ENCODE measurements at places on chromosomes 5 and 9.

DNA sequence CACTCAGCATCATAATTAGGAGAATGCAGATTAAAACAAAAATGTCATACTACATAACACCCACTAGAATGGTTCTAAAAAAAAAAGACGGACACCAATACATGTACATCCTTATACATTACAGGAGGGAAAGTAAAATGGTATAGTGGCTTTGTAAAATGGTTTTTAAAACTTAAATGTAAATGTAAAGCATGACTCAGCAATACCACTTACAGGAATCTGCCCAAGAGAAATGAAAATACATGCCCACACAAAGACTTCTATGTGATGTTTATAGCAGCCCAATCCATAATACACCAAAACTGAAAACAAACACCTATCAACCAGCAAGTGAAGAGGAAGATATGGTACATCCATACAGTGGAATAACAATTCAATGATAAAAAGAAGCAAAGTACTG is 939.1 kb upstream of the ACO1 start:
- H3K4me1 ChIP-seq = no peaks in the 10 kb centered on the region
- no peaks in the 10 kb centered on the region for H3K36me3 ChIP-seq
- H3K27me3 ChIP-seq = no peaks in the 10 kb centered on the region
- DNase-seq = no peak
- no peak overlapping the region for H3K4me3 ChIP-seq
- no peak overlapping the region for H3K27ac ChIP-seq

- H3K27ac ChIP-seq = no peak overlapping the region
- no peaks in the 10 kb centered on the region for H3K36me3 ChIP-seq
- no peak for DNase-seq
- no peaks in the 10 kb centered on the region for H3K4me1 ChIP-seq
Measured at GRCh38 chr9:125732562-125732961, 14.6 kb upstream of the PBX3 start.

DNA sequence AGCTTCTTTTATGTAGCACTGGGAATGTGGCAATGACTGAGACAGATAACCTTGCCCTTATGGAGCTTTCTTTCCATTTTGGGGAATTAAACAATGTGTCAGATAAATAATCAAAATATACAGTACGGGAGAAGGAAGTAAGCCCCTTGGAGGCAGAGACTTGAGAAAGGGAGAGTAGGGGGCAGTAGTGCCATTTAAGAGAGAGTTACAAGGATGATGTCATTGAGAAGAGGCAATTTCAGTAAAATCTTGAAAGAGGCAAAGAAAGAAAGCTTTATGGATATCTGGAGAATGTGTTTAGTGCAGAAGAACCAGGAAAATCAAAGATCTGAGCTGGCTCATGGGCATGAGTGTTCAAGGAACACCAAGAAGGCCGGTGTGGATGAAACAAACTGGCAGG is 77.3 kb downstream of the KCTD16 start:
- no peaks in the 10 kb centered on the region for H3K27me3 ChIP-seq
- no peak overlapping the region for H3K27ac ChIP-seq
- no peak overlapping the region for H3K4me3 ChIP-seq

- no peak overlapping the region for H3K27ac ChIP-seq
- no peaks in the 10 kb centered on the region for H3K4me1 ChIP-seq
- H3K27me3 ChIP-seq = no peaks in the 10 kb centered on the region
- H3K4me3 ChIP-seq = no peak overlapping the region
- no peaks in the 10 kb centered on the region for H3K36me3 ChIP-seq
Measured at GRCh38 chr9:94927048-94927761, 200.7 kb downstream of the AOPEP start.

- H3K27ac ChIP-seq = no peak overlapping the region
- no peaks in the 10 kb centered on the region for H3K4me1 ChIP-seq
- no peak for DNase-seq
- no peaks in the 10 kb centered on the region for H3K27me3 ChIP-seq
- H3K36me3 ChIP-seq = no peaks in the 10 kb centered on the region
- no peak overlapping the region for H3K4me3 ChIP-seq
Measured at GRCh38 chr5:25579111-25579510, 934.3 kb upstream of the CDH10 start.

GRCh38 chr5:149223081-149223848 is 48.4 kb upstream of the AFAP1L1 start:
- no peaks in the 10 kb centered on the region for H3K4me1 ChIP-seq
- no peaks in the 10 kb centered on the region for H3K27me3 ChIP-seq
- H3K36me3 ChIP-seq = no peaks in the 10 kb centered on the region
- H3K27ac ChIP-seq = no peak overlapping the region

GRCh38 chr9:107588393-107588792 is 98.8 kb upstream of the KLF4 start:
- no peaks in the 10 kb centered on the region for H3K4me1 ChIP-seq
- no peak for DNase-seq
- H3K27me3 ChIP-seq = no peaks in the 10 kb centered on the region
- no peak overlapping the region for H3K4me3 ChIP-seq

DNA sequence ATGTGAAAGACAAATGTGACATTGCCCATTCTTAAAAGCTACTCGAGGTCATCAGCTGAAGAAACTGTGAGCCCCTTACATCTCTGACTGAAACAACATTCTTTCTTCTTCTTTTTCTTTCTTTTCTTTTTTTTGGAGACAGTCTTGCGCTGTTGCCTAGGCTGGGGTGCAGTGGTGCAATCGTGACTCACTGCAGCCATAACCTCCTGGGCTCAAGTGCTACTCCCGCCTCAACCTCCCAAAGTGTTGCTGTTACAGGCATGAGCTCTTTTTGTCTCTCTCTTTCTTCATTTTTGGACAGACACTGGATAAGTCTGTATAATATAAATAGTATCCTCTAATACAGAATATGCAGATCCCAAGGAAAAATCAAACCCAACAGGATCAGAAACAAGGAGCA is 263.7 kb upstream of the KLF9 start:
- H3K27ac ChIP-seq = no peak overlapping the region
- H3K4me3 ChIP-seq = no peak overlapping the region

DNA sequence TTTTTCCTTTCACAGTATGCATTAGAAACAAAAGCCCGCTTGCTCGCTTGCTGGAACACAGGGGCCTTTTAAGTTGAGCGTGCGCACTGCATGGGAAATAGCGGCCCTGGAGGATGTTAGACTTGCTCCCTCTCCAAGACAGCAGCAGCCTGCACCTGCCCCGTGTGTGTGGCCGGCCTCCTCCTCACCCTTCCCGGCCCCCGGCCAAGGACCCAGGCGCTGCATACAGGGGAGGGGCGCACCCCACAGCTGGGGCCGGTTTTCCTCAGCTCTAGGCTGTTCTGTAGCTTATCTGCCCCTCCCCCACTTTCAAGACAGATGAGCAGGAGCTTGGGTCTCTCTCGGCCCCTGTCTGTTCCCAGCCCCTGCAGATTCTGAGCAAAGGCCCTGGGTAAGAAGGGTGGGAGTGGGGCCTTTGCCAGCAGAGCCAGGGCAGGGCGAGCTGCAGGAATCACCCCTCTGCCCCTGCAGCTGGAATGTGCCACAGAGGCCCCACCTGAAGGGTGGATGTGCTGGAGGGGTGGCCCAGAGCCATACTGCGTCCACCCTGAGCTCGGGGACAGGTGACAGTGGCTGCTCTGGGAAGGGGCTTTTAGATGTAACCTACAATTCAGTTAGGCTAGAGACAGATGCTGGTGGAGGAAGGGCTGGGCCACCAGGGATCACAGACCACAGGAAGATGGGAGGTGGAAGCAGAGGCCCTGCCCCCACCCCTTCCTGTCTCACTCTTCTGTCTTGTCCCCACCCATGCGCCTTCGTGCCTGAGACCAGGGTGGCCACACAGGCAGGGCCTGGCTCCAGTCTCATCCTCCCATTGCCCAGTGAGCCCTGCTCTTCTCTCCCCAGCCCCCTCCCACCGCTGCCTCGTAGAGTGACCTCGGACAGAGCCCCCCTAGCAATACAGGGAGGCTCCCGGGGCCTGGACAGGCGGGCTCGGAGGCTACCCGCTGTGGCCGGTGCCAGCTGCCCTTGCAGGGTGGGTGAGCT is 132.4 kb downstream of the DAB2IP start:
- H3K4me3 ChIP-seq = no peak overlapping the region
- H3K36me3 ChIP-seq = no peaks in the 10 kb centered on the region
- H3K4me1 ChIP-seq = no peaks in the 10 kb centered on the region
- DNase-seq = no peak
- H3K27ac ChIP-seq = no peak overlapping the region
- no peaks in the 10 kb centered on the region for H3K27me3 ChIP-seq
